CD4-positive, alpha-beta memory T cell (primary cell): ENCODE measurements at places on chromosomes 6 and 20. TPM values are rescaled to one million over a fixed set of nuclear protein-coding genes. Genes with fewer than 3 reads are reported as not detected.

- DNase-seq, result no peak
- H3K4me3 ChIP-seq, result no peak overlapping the region
- H3K27me3 ChIP-seq, result no peaks in the 10 kb centered on the region
- H3K27ac ChIP-seq, result no peak overlapping the region
- no peaks in the 10 kb centered on the region for H3K36me3 ChIP-seq
- H3K4me1 ChIP-seq, result no peaks in the 10 kb centered on the region
Measured at GRCh38 chr6:5099537-5099936, 14.4 kb downstream of the PPP1R3G start.

GRCh38 chr20:17888044-17888443 lies 80.5 kb downstream of the SNX5 start:
- H3K27ac ChIP-seq, result no peak overlapping the region
- no peaks in the 10 kb centered on the region for H3K36me3 ChIP-seq
- DNase-seq, result no peak
- H3K4me1 ChIP-seq, result no peaks in the 10 kb centered on the region
- no peak overlapping the region for H3K4me3 ChIP-seq
- H3K27me3 ChIP-seq, result no peaks in the 10 kb centered on the region

- H3K27me3 ChIP-seq, result no peaks in the 10 kb centered on the region
- no peak overlapping the region for H3K4me3 ChIP-seq
- no peaks in the 10 kb centered on the region for H3K36me3 ChIP-seq
- H3K27ac ChIP-seq, result no peak overlapping the region
- no peaks in the 10 kb centered on the region for H3K4me1 ChIP-seq
Measured at GRCh38 chr6:156600678-156601077, 176.5 kb upstream of the ARID1B start.

- no peak for DNase-seq
- H3K27me3 ChIP-seq, result no peaks in the 10 kb centered on the region
- H3K4me1 ChIP-seq, result peaks cover 5% of the 10 kb centered on the region
- peaks cover 54% of the 10 kb centered on the region for H3K36me3 ChIP-seq
- no peak overlapping the region for H3K4me3 ChIP-seq
Measured at GRCh38 chr20:34074101-34074760, 37.8 kb downstream of the EIF2S2 start.

- no peak overlapping the region for H3K27ac ChIP-seq
- no peak overlapping the region for H3K4me3 ChIP-seq
- H3K36me3 ChIP-seq, result no peaks in the 10 kb centered on the region
- peaks cover 6% of the 10 kb centered on the region for H3K27me3 ChIP-seq
- no peaks in the 10 kb centered on the region for H3K4me1 ChIP-seq
Measured at GRCh38 chr20:46108435-46108841, 9.7 kb upstream of the CD40 start.

DNA sequence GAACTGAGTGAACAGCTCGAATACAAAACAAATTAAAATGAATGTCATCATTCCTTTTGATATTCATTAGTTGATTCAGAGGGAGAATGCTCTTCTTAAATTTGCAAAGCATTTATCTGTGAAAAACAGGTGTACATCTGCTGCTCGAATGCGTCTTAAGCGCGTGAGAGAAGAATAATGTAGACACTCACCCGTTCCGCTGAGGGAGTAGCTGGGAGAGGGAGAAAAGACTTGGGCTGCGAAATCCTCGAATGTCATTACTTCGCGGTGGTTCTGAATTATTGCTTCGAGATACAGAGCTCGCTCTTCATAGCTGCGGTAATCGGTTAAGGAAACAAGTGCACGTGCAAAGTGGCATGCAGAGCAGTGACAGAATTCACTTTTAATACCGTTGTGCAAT lies 43.9 kb downstream of the INSM1 start:
- no peak overlapping the region for H3K4me3 ChIP-seq
- no peaks in the 10 kb centered on the region for H3K27me3 ChIP-seq
- DNase-seq, result no peak
- H3K4me1 ChIP-seq, result no peaks in the 10 kb centered on the region

GRCh38 chr6:65701325-65701724 lies 5.7 kb downstream of the EYS start:
- no peak overlapping the region for H3K27ac ChIP-seq
- H3K27me3 ChIP-seq, result no peaks in the 10 kb centered on the region
- no peak overlapping the region for H3K4me3 ChIP-seq

DNA sequence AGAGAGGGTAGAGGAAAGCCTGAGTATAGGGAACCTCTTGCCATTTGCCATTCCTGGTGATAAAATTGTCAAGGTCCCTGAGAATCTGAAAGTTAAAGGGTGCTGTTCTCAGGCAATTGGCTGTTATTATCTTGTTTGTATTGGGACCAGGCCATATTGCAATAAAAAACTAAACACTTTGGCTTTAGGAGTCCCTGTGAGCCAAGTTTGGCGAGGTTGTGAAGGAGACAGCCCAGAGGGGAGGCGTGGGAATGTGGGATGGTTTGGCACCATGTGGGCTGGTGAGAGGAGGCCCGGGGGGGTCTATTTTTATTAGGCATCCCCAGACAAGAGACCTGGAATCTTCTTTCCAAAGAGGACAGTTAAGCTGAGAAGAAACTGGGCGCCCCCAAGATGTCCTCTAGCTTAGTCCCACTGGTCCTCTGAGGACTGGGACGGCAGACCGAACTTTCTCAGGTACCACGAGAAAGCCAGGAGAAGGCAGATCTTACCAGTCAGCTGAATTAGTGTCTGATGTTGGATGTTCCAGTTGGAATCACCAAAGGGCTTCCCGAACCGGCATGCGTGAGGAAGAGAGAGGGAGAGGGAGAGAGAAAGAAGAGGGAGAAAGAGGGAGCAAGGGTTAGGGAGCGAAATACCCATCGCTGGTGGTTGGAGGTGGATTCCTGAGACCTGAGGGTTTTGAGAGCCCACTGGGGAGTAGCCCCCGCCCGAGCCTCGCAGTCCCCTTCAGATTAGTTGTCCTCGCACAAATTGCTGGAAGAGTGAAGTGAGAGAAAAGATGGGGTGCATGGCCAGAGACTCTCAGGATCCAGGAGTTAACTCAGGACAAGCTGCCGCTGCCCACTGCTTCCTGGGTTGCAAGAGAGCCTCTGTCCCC lies 24.4 kb downstream of the DYNLT1 start:
- H3K4me3 ChIP-seq, result no peak overlapping the region
- peaks cover 31% of the 10 kb centered on the region for H3K36me3 ChIP-seq
- DNase-seq, result no peak
- H3K4me1 ChIP-seq, result no peaks in the 10 kb centered on the region
- H3K27ac ChIP-seq, result no peak overlapping the region

- no peak overlapping the region for H3K27ac ChIP-seq
- H3K27me3 ChIP-seq, result no peaks in the 10 kb centered on the region
- peaks cover 5% of the 10 kb centered on the region for H3K4me1 ChIP-seq
- no peak for DNase-seq
- no peaks in the 10 kb centered on the region for H3K36me3 ChIP-seq
- H3K4me3 ChIP-seq, result no peak overlapping the region
Measured at GRCh38 chr6:160477901-160478300, 129.7 kb downstream of the SLC22A3 start.

- no peaks in the 10 kb centered on the region for H3K4me1 ChIP-seq
- H3K4me3 ChIP-seq, result no peak overlapping the region
- DNase-seq, result no peak
- no peak overlapping the region for H3K27ac ChIP-seq
- H3K27me3 ChIP-seq, result no peaks in the 10 kb centered on the region
Measured at GRCh38 chr6:80186082-80186481, 79.6 kb downstream of the BCKDHB start.

Gene C20orf202
- not detected for total RNA-seq
